ENCODE measurements at places on chromosomes 13 and 19. TPM values are rescaled to one million over a fixed set of nuclear protein-coding genes. Genes with fewer than 3 reads are reported as not detected.

Gene IL11
- total RNA-seq: not detected

Gene POU4F1
- total RNA-seq: 0.98 TPM

Gene IGLON5
- total RNA-seq: not detected

Gene POGLUT2
- 14.7 TPM for total RNA-seq

Gene ZNF471
- total RNA-seq: 2.7 TPM

Gene LRRC63
- total RNA-seq: 0.10 TPM

Gene ITPKC
- total RNA-seq: 13.4 TPM

Data from vein endothelial cell (primary cell).